Stimulated activated CD4-positive, alpha-beta T cell treated with anti-CD3 and anti-CD28 coated beads, Interleukin-2, amount 100 ng/mL, for 4 hours (primary cell): ENCODE measurements at places on chromosomes 3 and 15.

DNA sequence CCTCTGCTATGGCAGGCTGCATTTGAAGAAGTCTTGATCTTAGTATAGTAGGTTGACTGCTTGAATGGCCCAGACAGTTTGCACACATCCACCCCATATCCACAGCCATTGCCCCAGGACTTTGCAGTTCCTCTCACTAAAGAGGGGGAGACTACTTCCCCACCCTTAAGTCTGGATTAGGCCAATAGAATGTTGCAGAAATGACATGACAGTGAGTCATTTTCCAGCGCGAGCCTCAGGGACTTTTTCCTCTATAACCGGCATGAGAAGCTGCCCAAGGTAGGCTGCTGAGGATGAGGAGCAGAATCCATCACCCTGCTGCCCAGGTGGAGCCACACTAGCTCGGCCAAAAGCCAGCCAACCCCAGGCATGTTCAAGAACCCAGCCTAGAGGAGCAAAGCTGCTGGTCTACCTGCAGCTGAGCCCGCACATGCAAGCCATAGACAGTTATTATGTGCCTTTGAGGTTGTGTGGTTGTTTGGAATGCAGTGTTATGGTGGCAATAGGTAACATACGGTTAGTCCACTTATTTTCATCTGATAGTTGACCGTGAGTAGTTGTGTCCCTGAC, 113.9 kb downstream of the TLE3 start:
- DNase-seq = no peak

GRCh38 chr3:18194431-18194830, 230.7 kb downstream of the SATB1 start:
- DNase-seq = no peak

GRCh38 chr3:153284282-153284938, 122.4 kb downstream of the RAP2B start:
- DNase-seq = peak; percentile 33

GRCh38 chr3:177307391-177307790, 110.1 kb upstream of the TBL1XR1 start:
- DNase-seq = no peak

- DNase-seq = no peak
These were observed 26.0 kb downstream of the IGF1R start for GRCh38 chr15:98674336-98674735.

GRCh38 chr3:10757821-10758130, 58.3 kb upstream of the SLC6A11 start:
- DNase-seq = no peak

DNA sequence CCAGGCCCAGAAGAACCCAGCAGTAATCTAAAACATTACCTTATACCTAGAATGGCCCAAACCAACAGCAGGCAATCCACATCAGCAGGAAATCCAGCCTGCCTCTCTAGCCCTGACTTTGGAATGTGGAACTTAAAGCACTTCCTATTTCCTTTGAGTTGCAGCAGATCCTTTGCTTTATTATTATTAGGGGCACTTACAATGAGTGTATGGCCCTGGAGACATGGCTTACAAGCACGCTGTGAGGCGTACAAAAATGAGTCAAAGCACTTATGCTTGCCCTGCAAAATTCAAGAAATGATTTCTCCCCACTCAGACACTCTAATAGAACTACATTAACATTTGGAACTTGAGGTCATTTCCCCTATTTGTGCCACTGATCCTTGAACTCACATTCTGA, 9.5 kb upstream of the KNSTRN start:
- no peak for DNase-seq
